ENCODE measurements at places on chromosomes 5 and 9.

GRCh38 chr5:12934722-12935121, 1009.8 kb downstream of the DNAH5 start:
- DNase-seq, result no peak

GRCh38 chr5:151110992-151111391, 30.2 kb upstream of the TNIP1 start:
- DNase-seq, result no peak

DNA sequence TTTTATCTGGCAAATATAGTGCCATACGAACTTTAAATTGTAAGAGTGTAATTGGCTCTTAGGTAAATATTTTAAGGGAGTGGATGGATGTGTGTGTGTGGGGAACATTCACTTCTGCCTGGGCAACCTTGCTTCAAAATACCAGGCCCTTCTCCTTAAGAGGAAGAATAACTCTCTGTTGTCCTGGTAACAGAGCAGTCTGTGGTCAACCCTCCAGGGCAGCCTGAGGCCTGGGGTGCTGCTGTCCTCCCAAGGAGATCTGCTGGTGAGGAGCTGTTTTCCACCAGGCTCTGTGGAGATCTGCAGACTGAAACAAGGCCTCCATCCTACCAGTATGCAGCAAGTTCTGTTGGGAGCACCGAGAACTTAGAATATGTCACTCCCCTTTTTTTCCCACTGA, 325.2 kb downstream of the PSAT1 start:
- no peak for DNase-seq

DNA sequence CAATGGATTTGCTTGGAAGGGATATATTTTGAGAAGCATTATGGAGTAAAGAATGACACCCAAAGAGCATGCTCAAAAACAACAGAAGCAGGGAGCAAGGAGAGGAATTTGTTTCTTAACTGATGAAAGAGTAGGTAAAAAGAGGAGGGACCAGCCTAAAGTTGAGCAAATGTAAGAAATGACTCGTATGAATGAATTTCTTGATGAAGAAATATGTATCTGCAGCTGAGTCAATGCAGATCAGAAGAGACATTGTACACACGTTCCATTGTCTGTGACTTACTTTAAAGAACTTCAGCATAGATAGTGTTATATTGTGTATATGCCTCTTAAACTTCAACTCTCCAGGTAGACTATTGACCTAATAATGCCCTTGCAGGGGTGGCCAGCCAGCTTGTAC, 112.7 kb upstream of the NREP start:
- DNase-seq, result peak; percentile 7

Measured in AG08395 (cell line).